Cortex of kidney (tissue), 1 donor: ENCODE measurements at places on chromosomes 7 and 10.

DNA sequence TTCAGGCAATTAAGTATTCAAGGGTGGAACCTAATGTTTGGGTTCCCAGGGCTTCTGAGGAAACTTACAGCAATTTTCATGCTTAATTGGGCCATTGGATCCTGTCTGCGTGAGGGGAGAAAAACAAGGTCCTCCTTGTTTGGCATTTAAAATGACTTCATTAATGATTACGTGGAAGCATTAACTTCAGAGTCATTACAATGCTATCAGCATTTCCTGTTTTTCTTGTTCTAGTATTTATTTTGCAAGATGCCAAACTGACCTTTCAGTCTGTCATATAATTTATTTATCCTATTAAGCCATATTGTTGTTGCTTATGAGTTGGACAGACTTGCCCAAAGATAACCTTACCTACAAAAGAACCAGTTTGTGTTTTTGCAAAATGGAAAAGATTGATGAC is 324.1 kb upstream of the LRRN3 start:
- DNase-seq: no peak

DNA sequence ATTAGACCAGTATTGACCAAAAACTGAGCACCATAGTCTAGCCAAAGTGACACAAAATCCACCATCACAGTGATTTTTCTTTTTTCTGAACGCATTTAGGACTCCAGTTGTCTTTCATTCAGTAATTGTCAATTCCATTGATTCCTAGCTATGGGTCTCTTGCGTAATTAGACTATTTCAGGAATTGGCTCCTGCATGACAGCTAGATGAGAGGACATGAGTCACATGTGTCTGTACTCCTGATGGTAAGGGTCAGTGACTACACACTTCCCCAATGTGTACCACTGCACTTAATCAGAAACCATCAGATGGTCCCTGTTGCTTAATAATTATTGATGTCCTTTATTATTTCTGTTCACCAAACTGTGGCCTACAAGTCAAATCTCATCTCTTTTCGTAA is 469.5 kb downstream of the POM121L12 start:
- DNase-seq: no peak

DNA sequence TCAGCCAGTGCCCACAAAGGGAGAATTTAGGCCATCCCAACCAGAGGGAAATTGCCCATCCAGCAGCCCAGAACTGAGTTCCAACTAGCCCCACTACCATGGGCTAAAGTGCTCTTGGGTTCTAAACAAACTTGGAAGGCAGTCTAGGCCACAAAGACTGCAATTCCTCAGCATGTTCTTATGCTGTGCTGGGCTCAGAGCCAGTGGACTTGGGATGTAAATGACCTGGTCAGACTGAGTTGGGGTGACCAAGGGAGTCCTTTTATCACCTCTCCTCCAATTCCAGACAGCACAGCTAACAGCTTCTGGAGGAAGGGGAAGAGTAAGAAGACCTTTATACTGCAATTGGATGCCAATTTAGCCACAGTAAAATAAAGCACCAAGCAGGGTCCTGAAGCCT is 607.2 kb upstream of the KCND2 start:
- no peak for DNase-seq

- DNase-seq: no peak
Observed at GRCh38 chr7:84412161-84412969, 217.8 kb upstream of the SEMA3A start.

- no peak for DNase-seq
Observed at GRCh38 chr7:131285556-131285955, 42.1 kb upstream of the MKLN1 start.

DNA sequence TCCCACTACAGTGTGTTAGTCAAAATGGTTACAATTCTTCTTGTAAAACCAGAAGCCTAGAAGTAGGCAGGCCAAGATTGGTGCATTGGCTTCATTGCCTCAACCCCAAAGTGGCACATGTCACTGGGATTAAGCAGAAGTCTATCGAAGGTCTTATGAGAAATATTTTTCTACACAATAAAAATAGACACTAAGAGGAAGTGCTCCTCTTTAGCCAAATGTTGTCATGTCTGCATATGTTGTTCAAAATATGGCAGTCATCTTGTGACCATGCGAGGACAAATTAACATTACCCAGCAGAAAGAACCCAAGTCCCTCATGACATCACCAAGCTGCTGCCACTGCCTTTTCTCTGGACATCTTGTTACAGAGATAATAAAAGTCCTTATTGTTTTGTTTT is 6.3 kb upstream of the NSMCE4A start:
- DNase-seq: no peak

GRCh38 chr7:27277628-27278027 is 35.0 kb downstream of the EVX1 start:
- DNase-seq: no peak

GRCh38 chr10:132446195-132446581 is 49.2 kb downstream of the PWWP2B start:
- no peak for DNase-seq

DNA sequence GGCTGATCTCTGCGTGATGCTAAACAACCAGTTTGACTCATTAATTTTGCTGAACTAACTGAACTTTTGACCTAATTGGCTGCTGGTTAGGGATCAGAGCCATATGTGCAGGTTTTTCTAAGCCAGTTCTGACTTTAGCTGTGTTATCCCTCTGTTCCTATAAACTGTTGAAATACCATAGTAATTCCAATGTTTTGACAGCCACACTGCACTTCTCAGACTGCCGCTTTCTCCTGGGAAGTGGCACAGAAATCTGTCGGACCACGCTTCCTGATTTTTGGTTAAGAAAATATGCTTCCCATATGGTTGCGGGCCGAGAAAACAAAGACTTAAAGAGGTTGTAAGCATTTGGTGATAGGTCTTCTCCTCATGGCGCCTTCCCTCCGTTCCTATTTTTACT is 42.3 kb downstream of the TBXAS1 start:
- DNase-seq: no peak

DNA sequence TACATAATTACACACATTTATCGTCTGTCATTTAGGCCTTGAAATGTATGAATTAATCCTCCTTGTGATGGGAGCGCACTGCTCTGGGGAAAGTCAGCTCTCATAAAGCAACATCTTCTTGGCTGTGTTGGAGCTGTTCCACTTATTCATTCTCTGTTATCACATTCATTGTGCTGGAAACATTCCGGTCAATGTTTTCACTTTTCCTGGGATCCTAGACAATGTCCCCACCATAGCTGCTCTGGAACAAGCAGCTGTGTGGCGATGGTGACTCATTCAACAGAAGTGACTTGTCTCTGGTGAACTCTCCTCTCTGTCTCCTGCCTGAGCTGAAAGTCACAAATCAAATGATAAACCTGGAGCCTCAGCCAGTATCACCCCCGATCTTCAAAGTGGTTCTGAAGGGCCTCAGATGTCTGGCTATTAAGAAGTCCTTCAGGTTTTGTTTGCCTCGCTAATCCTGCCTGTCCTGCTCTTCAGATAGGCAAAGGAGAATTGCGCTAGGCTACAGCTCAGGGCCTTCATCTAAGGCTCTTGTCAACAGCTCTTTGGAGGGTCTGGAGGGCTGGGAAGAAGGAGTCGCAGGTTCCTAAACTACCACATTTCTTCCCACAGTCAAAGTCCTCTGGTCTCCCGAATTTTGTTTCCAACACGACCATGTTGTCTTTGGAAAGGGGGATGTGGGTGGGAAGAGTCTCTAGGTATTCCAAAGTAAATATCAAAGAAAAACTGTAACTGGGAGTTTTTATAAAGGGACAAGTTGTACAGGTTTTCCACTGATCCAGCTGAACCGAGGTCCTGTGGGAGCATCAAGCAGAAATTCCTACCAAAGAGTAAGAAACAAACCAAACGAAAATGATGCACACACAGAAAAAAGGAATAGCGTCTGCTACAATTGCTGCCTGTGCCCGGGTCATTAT is 29.3 kb downstream of the KLF6 start:
- DNase-seq: no peak

DNA sequence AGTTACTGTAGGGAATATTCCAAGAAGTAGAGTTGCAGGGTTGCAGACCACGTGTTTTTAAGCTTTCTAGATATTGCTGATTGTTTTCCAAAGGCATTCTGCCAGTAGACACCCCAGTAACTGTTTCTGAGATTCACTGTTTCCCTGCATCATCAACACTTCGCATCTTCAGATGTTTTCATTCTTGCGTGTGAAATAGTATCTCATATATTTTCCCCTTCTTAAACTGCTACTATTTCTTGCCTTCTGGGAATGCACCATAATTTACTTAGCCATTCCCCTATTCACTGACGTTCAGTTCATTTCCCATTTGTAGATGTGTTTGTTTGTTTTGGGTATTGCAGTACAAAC is 30.7 kb downstream of the ALOX5 start:
- no peak for DNase-seq

GRCh38 chr7:150430465-150431085 is 19.9 kb upstream of the GIMAP8 start:
- DNase-seq: no peak

DNA sequence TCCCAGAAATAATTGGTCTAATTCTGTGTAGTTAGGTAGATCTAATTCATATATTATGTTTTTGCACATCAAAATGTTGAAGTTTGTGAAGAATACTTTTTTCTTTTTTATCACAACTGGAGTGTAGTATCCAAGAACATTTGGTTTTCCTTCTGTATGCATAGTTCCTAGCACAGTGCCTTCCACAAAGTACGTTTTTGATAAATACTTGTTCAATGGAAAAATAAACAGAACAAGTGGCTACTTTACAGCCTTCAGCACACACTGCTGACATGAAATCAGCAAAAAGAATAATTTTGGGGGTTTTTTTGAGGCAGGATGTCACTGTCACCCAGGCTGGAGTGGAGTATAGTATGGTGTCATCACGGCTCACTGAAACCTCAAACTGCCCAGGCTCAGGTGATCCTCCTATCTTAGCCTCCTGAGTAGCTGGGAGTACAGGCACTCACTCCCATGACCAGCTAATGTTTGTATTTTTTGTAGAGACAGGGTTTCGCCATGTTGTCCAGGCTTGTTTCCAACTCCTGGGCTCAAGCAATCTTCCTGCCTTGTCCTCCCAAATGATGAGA is 27.9 kb downstream of the TARP start:
- no peak for DNase-seq

GRCh38 chr10:61684894-61685507 is 22.3 kb downstream of the CABCOCO1 start:
- no peak for DNase-seq

DNA sequence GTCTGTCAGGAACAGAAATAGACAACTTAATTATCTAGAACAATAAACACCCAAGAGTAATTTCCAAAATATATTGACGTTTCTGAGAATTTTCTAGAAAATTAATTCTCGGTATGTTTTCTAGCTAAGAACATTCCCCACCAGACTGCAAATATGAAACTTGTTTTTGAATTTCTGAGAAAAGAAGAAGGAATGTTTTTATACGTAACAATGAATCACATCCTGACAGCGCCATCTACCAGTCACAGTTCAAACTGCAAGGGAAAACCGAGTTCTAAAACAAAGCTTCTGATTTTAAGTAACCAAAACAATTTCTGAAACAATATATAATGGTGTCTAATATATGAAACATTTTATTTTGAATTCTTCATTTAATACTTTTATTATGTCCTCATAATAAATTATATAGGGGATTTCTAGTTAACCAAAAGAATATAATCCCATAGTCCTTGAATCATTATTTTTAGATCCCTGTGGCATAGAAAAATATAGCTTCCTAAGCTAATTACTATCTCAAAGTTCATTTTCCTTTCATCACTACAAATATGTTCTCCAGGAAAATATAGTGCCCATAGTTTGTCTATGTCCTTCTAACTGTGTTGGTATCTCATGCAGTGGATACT is 34.5 kb upstream of the MEOX2 start:
- DNase-seq: no peak

DNA sequence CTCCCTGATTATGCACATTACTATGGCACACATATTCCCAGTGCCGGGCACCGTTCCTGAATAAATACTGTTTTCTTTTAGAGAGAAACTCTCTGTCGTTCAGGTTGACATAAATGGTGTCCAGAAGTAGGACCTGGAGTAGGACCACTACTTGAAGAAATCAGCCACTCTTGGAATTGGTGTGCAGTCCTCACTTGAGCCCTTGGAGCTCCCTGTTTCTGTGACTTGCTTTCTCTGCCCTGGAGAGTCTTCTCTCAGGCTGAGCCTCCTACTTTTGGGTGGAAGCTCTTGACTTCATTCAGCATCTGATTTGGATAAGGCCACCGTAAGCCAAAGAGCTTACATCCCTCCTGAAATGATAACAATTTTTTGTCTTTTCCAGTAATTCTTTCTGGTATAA is 29.7 kb upstream of the ANTXRL start:
- DNase-seq: no peak

DNA sequence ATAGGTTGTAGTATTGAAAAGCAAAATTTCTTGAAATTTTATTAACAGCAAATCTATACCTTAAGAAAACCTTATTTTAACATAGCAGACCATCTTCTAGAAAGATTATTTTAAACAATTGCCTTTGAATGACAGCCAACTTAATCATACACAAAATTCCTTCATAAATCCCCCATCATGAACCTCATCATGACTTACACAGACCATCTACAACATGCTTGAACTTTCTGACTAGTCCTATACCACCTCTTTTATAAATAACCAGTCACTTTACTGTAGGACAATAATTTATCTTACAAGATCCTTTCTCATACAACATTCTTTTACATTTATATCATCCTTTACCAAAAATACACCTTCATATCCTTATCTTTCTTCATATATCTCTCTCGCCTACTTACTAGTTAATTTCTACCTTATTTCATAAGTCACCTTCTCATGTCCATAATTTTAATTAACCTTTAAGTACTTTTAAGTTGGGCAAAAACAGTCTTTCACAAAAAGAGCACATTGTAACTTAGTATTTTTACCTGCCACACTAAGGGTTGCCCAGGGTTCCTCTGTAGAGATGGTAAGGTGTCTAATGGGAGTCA is 16.6 kb upstream of the PTN start:
- DNase-seq: no peak

DNA sequence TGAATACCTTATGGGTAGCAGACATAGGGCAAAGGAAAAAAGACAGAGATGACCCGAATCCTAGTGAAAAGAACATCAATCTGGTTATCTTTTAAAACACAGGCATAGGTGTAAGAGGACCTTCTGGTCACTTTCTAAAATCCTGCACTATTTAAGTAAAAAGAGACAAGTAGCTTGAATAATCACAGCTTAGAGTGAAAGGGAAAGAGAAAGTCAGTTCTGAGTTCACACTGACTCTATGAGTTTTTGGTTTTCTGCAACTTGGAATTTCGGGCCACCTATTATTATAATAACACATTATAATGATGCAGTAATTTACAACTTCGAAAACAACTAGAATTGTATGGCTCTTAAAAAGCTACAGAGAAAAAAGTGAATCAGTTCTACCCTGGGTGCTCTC is 247.8 kb downstream of the DOCK4 start:
- DNase-seq: no peak

DNA sequence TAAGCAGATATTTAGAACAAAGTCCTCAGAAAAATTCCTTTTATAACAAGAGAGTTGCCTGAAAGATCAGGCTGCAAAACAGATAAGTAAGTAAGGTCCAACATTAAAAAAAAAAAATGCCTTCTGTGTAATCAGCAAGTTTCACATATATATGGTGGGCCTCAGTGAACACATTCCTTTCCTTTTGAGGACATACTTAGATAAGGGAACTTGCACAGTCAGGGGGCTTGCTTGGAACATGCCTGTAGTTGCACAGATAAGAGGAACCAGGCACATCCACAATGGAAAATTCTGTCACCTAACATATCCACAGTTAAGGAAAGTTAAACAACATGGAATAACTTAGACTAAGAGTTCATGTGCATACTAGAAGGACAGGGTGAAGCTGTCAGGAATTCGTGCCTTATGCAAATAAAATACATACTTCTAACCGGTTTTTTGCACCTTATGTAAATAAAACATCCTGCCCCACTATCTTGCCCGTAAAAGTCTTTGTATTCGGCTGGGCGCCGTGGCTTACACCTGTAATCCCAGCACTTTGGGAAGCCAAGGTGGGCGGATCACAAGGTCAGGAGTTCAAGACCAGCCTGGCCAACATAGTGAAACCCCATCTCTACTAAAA is 257.3 kb downstream of the ZNF33B start:
- no peak for DNase-seq
